ENCODE measurements at places on chromosomes 3 and 15. TPM values are rescaled to one million over a fixed set of nuclear protein-coding genes. Genes with fewer than 3 reads are reported as not detected.

Gene CERS3
- not detected for total RNA-seq

Gene ZNF619
- total RNA-seq = 4.7 TPM

Gene GRK7
- total RNA-seq = not detected

Gene UBA7
- total RNA-seq = 32.1 TPM

Gene SERINC4
- total RNA-seq = not detected

Gene CHST2
- 3.4 TPM for total RNA-seq

Gene GP9
- 0.48 TPM for total RNA-seq

Gene PRSS50
- total RNA-seq = not detected

DNA sequence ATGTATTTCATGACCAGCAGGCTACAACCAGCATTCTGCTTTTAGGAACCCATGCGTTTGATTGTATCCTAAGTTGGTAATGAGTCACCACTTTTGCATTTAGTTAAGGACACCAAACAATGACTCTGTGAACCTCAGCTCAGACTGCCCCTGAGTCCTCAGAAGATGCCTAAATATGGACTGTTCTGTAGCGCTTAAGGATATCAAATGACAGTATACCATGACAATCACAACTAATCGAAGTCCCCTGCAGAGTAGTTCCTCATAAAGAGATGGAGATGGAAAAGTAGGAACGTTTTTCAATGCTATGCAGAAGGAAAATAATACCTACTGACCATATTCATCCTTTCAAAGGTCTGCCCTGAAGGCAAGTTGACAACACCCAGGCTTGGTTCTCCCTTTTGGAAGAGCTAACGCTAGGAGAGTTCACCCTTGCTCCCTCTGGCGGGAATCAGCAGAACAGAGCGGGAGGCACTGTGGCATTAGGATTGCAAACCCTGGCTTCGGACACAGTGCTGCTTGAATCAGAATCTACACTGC, 508.6 kb downstream of the FHIT start:
- no peak for DNase-seq

DNA sequence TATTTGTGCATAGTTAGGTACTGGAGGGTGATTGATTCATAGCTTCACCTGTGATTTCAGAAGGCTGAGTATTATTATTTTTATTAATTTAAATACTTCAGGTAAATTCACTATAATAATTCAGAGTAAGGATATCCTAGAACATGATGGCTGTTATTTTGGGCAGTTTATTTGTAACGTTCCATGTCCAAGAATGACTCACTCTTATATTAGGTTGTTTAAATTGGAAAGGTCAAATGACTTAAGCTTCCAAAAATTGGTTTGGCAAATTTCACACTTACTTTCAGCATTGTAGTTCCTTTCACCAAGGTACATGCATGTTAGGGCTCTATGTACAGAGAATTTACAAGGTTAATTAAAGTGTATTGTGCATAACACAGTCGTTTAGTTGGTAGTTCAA, 120.2 kb downstream of the EPHA3 start:
- DNase-seq = no peak

DNA sequence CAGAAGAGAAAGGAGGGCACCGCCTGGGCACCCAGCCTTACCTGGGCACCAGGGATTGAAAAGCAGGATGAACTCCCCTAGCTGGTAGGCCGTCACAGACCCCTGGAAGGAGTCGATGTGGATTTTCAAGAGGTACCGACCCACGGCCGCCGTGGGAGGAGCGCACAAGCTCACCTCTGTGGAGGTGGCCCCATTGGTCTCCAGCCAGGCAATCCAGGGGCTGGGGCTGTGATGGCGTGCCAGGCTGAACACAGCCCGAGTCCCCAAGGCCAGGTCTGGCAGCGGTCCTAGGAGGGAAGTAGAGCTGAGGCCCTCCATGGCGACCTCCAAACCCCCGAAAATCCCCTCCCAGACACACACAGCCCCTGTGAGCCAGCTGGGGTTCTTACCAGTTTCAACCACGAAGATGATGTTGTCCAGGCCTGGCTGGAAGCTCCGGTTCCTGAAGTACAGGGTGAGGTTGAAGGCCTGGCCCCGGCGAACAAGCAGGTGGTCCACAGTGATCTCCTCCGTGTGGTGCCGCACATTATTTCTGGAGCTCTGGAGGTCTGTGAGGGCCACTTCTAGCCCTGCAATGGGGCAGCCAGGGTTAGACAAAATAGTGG, 6.6 kb downstream of the TGM5 start:
- DNase-seq = no peak

DNA sequence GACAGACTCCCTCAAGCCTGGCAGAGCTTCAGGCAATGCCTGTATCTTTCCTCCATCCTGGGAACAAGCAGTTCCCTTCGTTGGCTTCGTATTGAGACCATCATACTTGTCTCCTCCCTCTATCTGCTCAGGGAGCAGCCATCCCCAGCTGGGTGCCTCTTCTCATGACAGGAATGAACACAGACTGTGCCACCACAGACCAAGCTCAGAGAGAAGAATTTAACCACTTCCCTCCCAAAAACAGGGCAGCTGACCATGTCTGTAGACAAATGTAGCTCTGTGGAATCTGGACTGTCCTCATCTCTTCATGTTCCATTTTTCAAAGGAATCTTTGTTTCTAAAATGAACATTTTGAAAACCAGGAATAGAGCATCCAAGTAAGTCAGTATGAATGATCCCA, 245.4 kb downstream of the ERC2 start:
- DNase-seq = no peak

- no peak for DNase-seq
Observed at GRCh38 chr3:19765954-19766353, 168.1 kb downstream of the EFHB start.

DNA sequence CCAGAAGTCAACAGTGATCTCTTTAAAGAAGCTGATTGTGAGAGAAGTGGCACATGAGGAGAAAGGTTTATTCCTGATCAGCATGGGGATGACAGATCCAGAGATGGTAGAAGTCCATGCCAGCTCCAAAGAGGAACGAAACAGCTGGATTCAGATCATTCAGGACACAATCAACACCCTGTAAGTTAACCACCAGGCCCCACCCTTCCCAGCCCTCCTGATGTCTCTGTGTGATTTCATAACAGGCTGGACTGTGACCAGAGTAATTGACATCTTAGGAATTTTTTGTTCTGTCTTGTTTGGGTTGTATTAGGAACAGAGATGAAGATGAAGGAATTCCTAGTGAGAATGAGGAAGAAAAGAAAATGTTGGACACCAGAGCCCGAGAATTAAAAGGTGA, 67.7 kb downstream of the KLHL25 start:
- DNase-seq = no peak

DNA sequence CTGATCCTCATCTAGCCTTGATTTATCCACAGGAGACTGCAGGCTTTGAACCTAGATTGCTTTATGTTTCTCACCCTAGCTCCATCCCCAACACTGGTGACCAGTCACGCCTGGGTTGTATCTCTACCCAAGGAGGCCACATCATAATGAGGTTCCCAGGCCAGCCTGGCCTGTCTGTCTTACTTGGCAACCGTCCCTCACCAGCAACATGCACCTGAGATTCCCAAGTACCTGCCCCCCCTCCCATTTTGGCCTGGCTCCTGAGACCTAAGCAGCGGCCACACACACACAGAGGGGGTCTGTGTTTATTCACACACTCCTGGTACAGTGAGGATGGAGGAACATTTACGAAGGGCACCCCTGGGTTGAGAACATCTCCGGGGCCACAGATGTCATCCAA, 2.4 kb downstream of the CAMK2N2 start:
- peak; percentile 62 for DNase-seq

DNA sequence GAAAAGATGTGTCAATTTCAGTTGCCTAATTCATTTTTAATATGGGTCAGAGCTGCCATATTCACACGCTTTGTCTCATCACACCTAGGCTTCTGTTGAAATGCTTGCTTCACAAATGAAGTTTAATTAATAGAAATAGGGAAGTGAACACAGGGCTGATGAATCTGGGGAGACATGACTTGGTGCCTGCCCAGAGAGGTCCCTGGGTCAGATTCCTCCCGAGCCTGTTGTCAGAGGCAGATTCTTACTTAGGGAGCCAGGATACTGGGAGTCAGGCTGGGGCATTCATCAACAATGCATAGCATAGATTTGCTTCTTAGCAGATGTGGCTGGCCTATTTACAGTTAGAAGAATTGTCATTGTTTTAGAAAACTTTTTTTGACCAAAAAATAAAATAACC, 90.6 kb downstream of the CACNA1D start:
- DNase-seq = no peak

DNA sequence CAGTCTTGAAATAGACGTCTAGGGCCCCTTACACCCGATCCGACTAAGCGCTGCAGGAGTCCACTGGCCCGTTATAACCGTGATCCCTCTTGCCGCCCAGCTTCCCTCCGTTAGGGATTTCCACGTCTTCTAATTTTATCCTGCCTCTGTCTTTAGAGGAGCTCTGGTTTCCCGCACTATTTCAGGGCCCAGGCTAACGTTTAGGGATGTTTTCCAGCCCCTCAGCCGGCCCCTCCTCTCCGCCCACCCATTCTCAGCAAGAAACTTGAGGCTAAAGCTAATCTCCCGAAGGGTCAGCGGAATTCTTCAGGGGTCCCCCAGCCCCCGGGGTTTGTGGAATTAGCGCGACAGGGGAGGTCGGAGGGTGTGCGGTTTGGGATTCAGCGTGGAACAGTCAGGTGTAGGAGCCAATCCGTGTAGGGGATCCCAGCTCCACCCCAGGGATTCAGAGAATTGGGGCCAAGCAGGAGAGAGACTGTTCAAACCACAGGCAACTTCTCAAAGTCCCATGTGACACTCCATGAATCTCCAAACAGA, 1.6 kb downstream of the PTX3 start:
- DNase-seq = no peak

DNA sequence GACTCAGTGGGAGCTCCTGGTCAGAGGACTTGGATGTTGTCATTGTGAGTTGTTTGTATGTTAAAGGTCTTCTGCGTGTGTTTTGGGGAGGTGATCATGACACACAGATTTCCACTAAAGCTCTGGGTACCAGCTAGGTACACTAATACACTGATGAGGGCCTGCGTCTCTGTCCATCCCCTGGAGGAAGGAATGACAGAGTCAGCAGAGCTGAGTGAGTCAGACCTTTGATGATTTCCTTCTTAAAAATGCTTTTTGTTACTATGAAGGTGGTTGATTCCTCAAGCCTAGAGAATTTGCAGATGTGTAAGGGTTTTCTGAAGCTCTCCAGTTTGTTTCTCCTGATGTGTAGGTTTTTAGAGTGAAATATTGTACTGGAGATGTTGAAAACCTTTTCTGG, 424.1 kb upstream of the TPM1 start:
- DNase-seq = no peak

GRCh38 chr3:143147707-143148106, 28.1 kb downstream of the CHST2 start:
- DNase-seq = no peak

- no peak for DNase-seq
Observed at GRCh38 chr15:36334059-36334458, 245.4 kb upstream of the CDIN1 start.

- DNase-seq = peak; percentile 26
Observed at GRCh38 chr3:127212711-127213110, 19.8 kb downstream of the PRR23E start.

DNA sequence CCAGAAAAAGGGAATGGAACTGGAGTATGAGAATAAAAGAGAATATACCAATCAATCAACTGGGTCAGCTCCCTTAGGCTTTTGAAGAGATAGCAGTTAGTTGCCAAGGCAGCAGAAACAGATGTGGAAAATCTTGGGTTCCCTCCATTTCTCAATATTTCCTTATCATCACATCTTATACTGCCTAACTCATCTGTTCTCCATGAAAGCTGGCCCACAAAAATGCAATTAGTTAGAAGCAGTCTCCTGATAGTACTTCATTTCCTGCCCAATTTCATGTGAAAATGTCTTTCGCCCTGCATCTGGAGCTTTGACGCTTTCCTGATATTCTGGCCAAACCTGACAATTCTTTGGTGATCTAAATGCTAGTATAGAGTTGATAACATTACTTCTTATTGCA, 30.1 kb upstream of the SPTSSB start:
- no peak for DNase-seq

DNA sequence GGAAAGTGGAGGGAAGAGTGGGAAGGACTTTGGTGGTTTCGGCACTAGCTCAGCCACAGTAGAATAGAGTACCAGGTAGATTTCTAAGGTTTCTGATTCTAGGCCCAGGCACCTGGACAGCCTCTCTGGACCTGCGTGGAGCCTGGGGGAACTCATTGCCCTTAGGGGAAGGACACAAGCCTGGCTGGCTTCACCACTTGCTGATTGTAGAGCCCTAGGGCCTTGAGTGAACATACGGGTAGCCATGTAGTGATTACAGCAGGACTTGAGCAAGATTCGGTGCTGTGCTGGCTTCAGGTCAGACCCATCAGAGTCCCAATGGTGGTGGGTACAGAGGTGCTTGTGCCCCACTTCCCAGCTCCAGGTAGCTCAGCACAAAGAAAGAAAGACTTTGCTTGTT, 47.0 kb downstream of the FAM81A start:
- DNase-seq = no peak

DNA sequence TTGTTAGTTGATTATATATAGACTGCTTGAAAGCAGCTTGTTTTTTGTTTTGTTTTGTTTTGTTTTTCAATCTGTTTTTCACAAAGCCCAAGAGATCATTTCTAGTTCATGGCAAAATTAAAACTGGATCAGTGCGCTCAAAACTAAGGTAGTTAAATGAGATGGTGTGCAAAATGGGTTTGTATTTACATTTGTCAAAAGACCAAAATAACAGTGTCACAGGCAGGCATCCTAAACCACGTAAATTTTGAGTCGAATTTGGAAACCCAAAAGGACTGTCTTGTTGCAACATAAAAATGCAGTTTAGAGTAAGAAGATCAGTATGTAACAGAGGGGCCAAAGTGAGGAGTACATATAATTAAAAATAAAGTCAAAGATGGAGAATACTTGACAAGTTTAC, 2.4 kb downstream of the DMXL2 start:
- DNase-seq = no peak

- no peak for DNase-seq
Observed at GRCh38 chr3:14647976-14648955, 3.3 kb upstream of the CCDC174 start.

DNA sequence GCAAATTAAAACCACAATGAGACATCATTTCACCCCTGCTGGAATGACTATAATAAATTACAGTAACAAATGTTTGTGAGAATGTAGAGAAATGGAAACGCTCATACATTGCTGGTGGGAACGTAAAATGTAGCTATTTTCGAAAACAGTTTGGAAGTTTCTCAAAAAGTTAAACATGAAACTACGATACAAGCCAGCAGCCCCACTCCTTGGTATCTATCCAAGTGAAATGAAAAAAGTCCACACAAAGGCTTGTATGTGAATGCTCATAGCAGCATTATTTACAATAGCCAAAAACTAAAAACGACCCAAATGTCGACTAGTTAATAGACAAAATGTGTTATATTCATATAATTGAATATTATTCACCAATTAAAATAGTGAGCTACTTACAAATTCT, 22.9 kb upstream of the CFAP20DC start:
- no peak for DNase-seq

Data from posterior vena cava (tissue), 2 donors.